Thymus (tissue), 14 donors: ENCODE measurements at places on chromosomes 7 and 10. TPM values are rescaled to one million over a fixed set of nuclear protein-coding genes. Genes with fewer than 3 reads are reported as not detected.

DNA sequence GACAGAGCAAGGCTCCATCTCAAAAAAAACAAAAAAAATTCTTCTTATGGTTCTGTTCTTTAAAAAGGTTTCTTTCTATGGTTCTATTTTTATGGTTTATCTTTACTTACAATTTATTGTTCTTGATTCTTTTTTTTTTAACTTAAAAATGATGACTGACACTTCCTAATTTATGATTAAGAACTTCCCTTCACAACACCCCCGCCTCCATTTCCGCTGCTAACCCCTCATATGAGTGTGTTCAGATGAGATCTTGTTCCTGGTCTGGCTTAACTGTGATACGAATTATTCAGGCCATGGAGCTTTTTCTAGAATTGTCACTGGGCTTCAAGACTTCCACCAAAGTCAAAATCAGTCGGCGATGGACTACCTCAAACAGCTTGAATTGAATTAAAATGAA lies 33.9 kb downstream of the PTER start:
- DNase-seq: no peak

The ZNF33B gene
- total RNA-seq: 17.5 TPM

DNA sequence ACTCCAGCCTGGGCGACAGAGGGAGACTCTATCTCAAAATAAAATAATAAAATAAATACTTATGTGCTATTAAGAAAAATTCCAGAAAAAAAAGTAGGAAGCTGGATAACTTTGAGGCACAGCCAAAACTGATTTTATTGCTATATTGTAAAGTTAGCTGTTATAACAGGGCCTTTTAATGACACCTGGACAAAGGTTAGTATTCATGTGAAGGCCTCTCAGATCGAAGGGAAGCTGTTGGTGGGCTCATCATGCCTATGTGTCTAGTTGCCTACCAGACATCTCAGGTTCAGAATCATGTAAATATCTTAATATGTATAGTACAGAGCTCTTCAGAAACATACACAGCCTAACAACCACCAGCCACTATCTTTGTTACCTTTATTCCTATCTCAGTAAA lies 143.0 kb downstream of the LCOR start:
- no peak for DNase-seq

The NUPR2 gene
- 0.38 TPM for total RNA-seq

DNA sequence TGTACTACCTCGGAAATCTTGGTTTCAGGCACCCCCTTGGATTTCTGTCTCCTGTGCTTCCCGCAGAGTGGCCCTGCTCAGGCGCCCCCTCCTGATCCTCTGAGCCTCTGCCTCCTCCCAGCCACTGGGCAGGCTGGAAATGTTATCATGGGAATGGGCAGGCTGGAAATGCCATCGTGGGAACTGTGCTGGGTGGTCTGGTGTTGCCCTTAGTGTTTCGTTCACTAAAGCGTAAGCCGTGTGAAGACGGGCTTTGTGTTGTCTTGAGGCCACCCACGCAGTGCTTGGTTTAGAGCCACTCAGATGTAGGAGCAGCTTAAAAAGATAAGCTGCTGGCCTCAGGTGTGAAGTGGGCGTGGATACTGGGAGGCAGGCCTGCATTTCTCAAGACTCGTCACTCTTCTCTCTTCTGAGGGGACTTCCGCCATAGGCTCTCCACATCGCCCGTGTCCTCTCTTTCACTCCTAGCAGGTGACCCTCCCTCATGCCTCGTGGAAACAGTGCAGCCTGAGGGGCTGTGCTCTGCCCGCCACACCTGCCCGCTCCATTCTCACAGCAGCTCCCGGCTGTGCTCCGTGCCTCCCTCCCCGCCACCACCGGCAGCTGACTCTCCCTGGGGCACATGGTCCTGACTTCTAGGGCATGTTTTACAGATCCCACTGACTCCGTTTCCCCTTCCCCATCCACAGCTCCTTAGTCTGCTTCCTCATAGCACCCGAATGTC lies 28.5 kb downstream of the PPP2R2D start:
- DNase-seq: no peak

DNA sequence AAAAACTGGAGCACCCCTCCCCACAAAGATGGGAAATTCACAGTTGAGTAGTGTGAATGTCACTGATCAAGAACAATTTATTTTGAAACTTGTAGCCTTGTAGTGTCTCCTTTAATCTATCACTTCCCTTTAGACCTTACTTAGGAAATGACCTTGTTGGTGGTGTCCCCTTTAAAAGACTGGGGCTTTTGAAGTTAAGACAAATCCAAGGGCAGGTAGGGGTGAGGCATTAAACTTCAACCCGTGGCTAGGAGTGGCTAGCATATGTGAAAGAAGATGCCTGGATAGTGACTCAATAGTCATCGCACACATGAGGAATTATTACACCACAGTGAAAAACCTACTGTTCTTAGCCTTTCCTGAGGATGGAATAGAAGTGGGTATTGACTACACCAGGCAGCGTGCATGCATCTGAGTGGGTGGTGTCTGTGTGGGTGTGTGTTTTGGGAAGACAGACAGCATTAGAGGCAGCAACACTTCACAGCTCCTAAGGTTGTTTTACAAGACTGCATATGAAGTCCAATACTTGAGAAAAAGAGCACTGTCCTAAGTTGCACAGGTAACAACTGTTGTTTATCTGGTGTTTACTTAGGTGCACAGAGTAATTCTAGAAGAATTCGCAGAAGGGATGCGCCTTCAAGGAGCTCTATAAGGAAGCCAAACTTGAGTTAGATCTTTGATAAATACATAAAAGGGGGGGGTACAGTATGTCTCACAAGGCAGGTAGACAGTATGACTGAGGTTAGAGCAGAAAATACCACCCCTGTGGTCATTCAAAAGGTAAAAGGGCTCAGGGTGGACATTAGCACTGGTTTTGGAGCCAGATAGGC lies 32.9 kb downstream of the ABLIM1 start:
- no peak for DNase-seq

GRCh38 chr10:88971221-88972061 lies 18.9 kb upstream of the ACTA2 start:
- DNase-seq: no peak

DNA sequence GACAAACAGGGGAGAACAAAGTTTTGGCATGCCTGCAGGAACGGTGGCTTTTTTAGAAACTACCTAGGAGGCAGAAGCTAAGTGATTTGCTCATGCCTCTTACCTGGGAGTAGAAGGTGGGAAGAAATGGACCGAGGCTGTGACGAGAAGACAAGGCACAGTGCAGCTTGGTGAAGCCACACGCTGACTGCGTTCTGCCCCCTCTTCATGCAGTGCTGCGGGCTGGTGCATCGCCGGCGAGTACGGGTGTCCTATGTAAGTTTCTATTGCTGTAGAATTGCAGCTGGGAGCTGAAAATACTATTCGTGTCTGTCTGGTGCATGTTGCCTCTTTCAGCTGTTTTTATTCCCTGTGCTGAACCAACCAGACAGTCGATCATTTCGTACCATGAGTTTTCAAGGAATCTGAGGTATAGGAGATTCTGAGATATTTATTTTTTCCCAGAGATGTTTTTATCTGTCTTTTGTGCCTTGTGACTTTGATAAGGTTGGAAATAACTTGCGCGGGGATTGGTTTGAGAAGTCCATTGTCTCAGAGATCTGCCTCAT lies 120.9 kb downstream of the CACNB2 start:
- no peak for DNase-seq

- no peak for DNase-seq
These were observed 102.9 kb upstream of the AHR start for GRCh38 chr7:17195576-17195975.

DNA sequence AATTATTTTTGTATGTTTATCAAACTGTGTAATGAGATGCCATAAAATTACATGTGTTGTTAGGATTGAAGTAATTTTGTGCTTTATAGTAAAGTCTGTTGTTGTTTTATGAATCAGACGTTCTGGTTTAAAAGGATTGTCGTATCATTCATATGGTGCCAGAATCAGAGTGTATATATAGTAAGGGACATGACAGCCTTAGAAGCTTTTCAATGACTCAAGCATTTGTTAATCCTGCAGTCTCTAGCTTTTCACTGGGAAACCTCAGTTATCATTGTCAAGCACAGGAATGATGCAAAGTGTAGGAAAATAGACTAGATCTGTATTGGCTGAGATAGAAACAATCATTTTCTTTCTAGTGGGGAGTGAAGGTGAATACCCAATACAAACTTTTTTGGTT lies 57.5 kb downstream of the TRRAP start:
- DNase-seq: no peak
